HFFc6 (cell line): ENCODE measurements at places on chromosomes 7 and 10. TPM values are rescaled to one million over a fixed set of nuclear protein-coding genes. Genes with fewer than 3 reads are reported as not detected.

DNA sequence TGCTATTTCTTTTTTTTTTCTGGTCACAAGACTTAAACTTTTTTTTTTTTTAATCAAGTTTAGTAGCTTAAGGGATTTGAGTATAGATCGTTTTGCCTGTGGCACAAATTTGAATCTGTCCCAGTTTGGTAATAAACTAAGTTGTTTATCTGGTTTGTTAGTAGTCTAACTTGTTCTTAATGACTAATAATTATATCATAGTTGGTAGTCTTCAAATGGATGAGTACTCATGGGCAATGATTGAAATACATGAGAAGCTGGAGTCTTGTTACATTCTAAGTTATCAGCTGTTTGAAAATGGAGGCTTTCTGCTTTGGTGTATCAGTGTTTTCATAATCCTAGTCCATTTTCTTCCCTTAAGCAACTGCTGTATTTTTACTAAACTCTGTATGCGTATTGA lies 12.3 kb downstream of the BTAF1 start:
- H3K27me3 ChIP-seq, result peaks cover 2% of the 10 kb centered on the region; the same call in 1 of the 2 replicates
- H3K4me3 ChIP-seq, result no peak overlapping the region
- H3K4me1 ChIP-seq, result peaks cover 36% of the 10 kb centered on the region

- no peaks in the 10 kb centered on the region for H3K36me3 ChIP-seq
- DNase-seq, result no peak
- no peak overlapping the region for H3K4me3 ChIP-seq
- H3K27me3 ChIP-seq, result no peaks in the 10 kb centered on the region; the same call in none of the 2 replicates
Measured at GRCh38 chr7:37248396-37248861, 200.2 kb downstream of the ELMO1 start.

- H3K4me3 ChIP-seq, result peak overlapping the region; percentile 2; the same call in 1 of the 2 replicates
- H3K27me3 ChIP-seq, result no peaks in the 10 kb centered on the region
- H3K27ac ChIP-seq, result peak overlapping the region; percentile 53
- H3K4me1 ChIP-seq, result peaks cover 44% of the 10 kb centered on the region
- DNase-seq, result peak; percentile 48
Measured at GRCh38 chr10:62459072-62459471, 84.9 kb downstream of the ZNF365 start.

- H3K27ac ChIP-seq, result no peak overlapping the region; the same call in 1 of the 2 replicates
- peaks cover 2% of the 10 kb centered on the region for H3K27me3 ChIP-seq
- H3K36me3 ChIP-seq, result peaks cover 31% of the 10 kb centered on the region
- H3K4me3 ChIP-seq, result no peak overlapping the region
Measured at GRCh38 chr10:100502926-100503494, 16.7 kb downstream of the SEC31B start.

DNA sequence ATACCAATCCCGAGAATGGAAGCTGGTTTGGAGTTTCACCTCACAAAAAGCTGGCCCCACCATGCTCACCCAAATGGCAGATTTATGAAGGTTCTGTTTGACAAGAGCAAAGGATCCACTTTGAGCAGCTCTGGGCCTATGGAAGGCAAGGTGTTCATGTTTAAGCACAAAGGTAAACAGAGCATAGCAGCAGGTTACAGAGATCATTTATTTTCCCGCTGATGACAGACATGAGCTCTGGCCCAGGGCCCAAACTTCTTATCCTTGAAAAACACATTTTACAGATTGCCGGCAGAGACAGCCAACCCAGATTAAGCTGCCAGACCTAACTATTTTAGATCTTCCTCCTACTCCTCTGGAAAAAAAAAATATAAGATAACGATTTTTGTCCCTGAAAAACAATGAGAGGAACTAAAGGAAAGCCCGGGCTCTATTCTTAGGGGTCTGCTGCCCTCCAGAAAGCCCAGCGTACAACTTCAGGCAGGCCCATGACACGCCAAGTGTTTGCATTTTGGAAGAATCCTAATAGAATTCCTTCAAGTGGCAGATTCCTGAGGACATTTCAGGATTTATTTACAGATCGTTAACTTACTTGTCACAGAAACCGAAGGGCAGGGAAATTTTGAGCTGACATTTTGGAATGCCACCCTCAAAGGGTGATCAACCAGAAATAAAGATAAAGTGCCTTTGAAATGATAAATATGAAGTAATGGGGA lies 40.0 kb downstream of the SYPL1 start:
- no peaks in the 10 kb centered on the region for H3K36me3 ChIP-seq
- H3K4me1 ChIP-seq, result peaks cover 8% of the 10 kb centered on the region
- no peak overlapping the region for H3K4me3 ChIP-seq
- no peak for DNase-seq
- H3K27ac ChIP-seq, result no peak overlapping the region

DNA sequence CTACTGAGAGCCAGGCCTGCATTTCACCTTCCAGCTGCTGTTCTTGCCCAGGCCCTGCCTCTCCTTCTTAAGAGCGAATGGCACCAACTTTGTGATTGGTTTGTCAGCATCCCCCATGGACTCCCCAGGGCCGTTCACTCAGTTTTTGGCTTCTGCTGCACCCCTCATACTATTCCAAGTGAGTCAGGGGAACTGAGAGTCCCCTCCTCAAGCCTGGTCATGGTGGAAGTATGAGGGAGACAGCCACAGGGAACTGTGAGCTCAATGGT lies 62.4 kb upstream of the ANTXRL start:
- peaks cover 30% of the 10 kb centered on the region for H3K27me3 ChIP-seq
- peaks cover 16% of the 10 kb centered on the region for H3K4me1 ChIP-seq
- H3K36me3 ChIP-seq, result no peaks in the 10 kb centered on the region
- DNase-seq, result no peak
- no peak overlapping the region for H3K27ac ChIP-seq
- H3K4me3 ChIP-seq, result no peak overlapping the region

The ARHGAP12 gene
- 16.0 to 17.7 TPM (median 16.9 TPM) in 3 replicates for total RNA-seq

GRCh38 chr7:45509222-45509621 lies 64.9 kb upstream of the ADCY1 start:
- H3K4me3 ChIP-seq, result no peak overlapping the region
- no peak overlapping the region for H3K27ac ChIP-seq
- no peaks in the 10 kb centered on the region for H3K4me1 ChIP-seq
- peaks cover 10% of the 10 kb centered on the region; the same call in 1 of the 2 replicates for H3K36me3 ChIP-seq
- peaks cover 12% of the 10 kb centered on the region for H3K27me3 ChIP-seq
